CD14-positive monocyte (primary cell): ENCODE measurements at places on chromosomes 12 and 14. TPM values are rescaled to one million over a fixed set of nuclear protein-coding genes. Genes with fewer than 3 reads are reported as not detected.

Gene ST8SIA1
- not detected for polyA plus RNA-seq

Gene ZDHHC22
- polyA plus RNA-seq = not detected

Gene KCNK10
- 0.05 TPM for polyA plus RNA-seq

Gene GPR84
- 5.6 TPM for polyA plus RNA-seq

Gene CCND2
- polyA plus RNA-seq = 3.9 TPM

Gene SYNE3
- 3.5 TPM for polyA plus RNA-seq

Gene GPRC5D
- 0.49 TPM in 1 of 2 replicates, not detected in the other for polyA plus RNA-seq

- peak; percentile 26 for DNase-seq
- peaks cover 8% of the 10 kb centered on the region for H3K27me3 ChIP-seq
- H3K36me3 ChIP-seq = no peaks in the 10 kb centered on the region
These were observed 1.4 kb downstream of the FIGNL2 start for GRCh38 chr12:51846911-51847642.

GRCh38 chr12:26732005-26732908, 100.7 kb downstream of the ITPR2 start:
- no peak overlapping the region for H3K27ac ChIP-seq
- H3K4me3 ChIP-seq = peak overlapping the region; percentile 24
- no peaks in the 10 kb centered on the region for H3K27me3 ChIP-seq
- peaks cover 50% of the 10 kb centered on the region for H3K4me1 ChIP-seq
- peak; percentile 74 for DNase-seq

- H3K36me3 ChIP-seq = no peaks in the 10 kb centered on the region
- no peaks in the 10 kb centered on the region for H3K27me3 ChIP-seq
- DNase-seq = no peak
- H3K4me1 ChIP-seq = peaks cover 11% of the 10 kb centered on the region
- no peak overlapping the region for H3K4me3 ChIP-seq
- no peak overlapping the region for H3K27ac ChIP-seq
These were observed 191.4 kb downstream of the KITLG start for GRCh38 chr12:88388566-88389540.

DNA sequence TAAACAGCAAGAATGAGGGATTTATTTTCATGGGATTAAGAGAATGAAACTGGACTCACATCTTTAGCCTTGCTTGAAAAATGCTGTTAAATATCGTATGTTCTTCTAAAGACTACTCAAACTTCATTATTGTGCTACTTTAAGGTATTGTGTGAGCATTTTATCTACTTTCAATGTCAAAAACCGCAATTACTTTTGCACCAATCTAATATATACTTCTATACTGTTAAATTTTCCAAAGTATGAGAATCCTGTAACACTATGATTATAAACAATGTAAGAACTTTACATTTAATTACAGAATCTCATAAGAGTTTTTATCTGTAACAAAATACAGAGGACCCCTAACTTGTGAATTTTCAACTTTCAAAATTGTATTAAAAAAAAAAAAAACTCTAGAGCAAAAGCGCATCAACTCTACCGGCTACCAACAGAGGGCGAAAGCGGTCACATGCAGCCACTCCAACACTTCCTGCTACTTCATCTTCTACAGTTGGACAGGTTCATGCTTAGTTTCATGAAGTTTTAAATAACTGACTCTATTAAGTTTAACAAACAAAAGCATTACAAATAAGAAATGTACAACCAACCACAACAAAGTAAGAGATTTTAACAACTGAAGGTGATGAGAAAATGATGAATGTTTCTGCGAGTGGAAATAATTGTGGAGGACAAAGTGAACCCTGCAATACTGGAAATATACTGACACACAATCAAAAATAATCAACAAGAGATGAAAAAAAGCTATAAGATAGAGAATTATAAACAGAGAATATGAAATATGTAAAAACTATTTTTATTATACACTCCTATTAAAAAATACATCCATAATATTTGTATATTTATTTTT, 210.9 kb downstream of the MED13L start:
- peaks cover 5% of the 10 kb centered on the region for H3K4me1 ChIP-seq
- H3K36me3 ChIP-seq = no peaks in the 10 kb centered on the region
- no peak overlapping the region for H3K27ac ChIP-seq
- peak; percentile 61 for DNase-seq
- H3K4me3 ChIP-seq = no peak overlapping the region

DNA sequence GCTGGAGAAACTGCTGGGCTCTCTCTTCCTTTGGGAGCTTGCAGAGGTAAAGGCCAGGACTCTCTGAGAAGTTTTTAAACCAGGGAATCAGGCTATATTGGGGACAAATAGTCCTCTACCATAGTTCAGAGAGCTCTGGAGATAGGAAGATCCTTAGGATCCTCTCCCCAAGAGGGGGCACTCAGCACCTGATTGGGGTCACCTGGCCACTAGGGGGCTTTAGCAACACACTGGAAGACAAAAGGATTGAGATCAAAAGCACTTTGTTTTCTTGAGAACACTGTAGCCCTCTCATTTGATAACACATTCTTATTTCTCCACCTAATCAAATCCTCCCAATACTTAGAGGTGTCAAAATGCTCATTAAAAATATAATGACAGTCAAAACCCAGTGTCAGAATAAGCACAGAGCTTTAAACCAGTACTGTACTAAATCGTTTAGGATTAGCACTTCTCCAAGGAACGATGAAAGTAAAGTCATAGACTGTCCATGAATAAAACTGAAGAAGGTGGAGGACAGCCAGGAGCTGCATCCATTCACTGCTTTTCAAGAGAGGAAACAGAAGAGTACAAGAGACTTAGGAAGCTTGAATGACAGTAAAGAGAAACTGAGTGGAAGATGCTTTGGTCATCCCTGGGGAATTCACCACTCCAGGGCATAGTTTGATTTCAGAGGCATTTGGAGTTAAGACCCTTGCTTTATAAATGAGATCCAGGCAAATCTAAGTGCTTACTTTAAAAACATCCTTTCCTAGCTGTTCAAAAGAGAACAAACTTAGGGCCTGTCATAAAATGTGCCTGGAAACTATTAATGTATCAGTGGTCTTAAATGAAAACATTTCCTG, 26.5 kb downstream of the BMP4 start:
- no peak for DNase-seq
- no peak overlapping the region for H3K4me3 ChIP-seq
- H3K36me3 ChIP-seq = no peaks in the 10 kb centered on the region
- H3K27ac ChIP-seq = no peak overlapping the region

GRCh38 chr12:54215989-54216796, 27.4 kb upstream of the SMUG1 start:
- peaks cover 38% of the 10 kb centered on the region for H3K4me1 ChIP-seq
- no peaks in the 10 kb centered on the region for H3K36me3 ChIP-seq
- peaks cover 8% of the 10 kb centered on the region for H3K27me3 ChIP-seq
- peak; percentile 76 for DNase-seq
- H3K4me3 ChIP-seq = peak overlapping the region; percentile 20

DNA sequence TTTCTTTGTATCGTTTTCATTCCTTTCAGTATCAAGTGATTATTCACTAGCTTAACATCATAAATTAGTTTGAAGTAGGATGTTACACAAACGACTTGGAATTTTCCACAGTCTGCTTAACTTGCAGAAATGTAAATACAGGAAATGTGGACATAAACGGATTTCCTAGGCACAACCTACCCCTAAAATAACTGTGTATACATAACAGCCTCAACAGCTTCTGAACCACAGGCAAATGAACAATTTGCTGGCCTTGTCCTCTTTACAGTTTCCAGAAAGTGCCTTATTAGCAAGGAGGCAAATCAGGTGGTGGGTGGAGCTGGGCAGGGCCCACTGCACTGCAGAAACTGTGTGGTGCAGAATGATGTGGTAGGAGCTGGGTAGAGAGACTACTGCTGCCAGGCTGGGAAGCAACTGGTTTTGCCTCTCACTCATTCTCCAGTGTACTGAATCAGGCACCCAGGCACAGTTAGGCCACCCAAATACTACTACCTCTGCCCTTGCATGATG, 14.1 kb downstream of the DRAM1 start:
- H3K4me1 ChIP-seq = peaks cover 51% of the 10 kb centered on the region
- no peak overlapping the region for H3K4me3 ChIP-seq
- peak; percentile 26 for DNase-seq

GRCh38 chr14:67998834-67999233, 179.3 kb downstream of the RAD51B start:
- DNase-seq = no peak
- H3K27ac ChIP-seq = no peak overlapping the region
- no peaks in the 10 kb centered on the region for H3K4me1 ChIP-seq
- H3K4me3 ChIP-seq = no peak overlapping the region

GRCh38 chr12:122421821-122422729, at the start of gene CLIP1:
Gene CLIP1 (minus strand): TSS chr12:122422669. CDS start chr12:122380452, 42,217 bp downstream.
- peak within 1 kb of the TSS; percentile 93 for H3K4me3 ChIP-seq
- peak; percentile 46 for DNase-seq
- peaks cover 28% of the 10 kb centered on the region for H3K4me1 ChIP-seq

- H3K27me3 ChIP-seq = no peaks in the 10 kb centered on the region
- no peak overlapping the region for H3K4me3 ChIP-seq
- H3K27ac ChIP-seq = no peak overlapping the region
- peaks cover 99% of the 10 kb centered on the region for H3K36me3 ChIP-seq
These were observed 12.6 kb downstream of the DDX55 start for GRCh38 chr12:123614531-123614930.

GRCh38 chr12:47772094-47772660, 861 bp upstream of the SLC48A1 start:
- DNase-seq = no peak
- no peak overlapping the region for H3K27ac ChIP-seq
- no peaks in the 10 kb centered on the region for H3K36me3 ChIP-seq
- H3K27me3 ChIP-seq = no peaks in the 10 kb centered on the region
- peaks cover 53% of the 10 kb centered on the region for H3K4me1 ChIP-seq

- H3K27ac ChIP-seq = no peak overlapping the region
- peak overlapping the region; percentile 58 for H3K4me3 ChIP-seq
- no peak for DNase-seq
- H3K27me3 ChIP-seq = no peaks in the 10 kb centered on the region
These were observed 24.8 kb downstream of the ATF7 start for GRCh38 chr12:53601296-53601847.
